Activated naive CD8-positive, alpha-beta T cell treated with anti-CD3 and anti-CD28 coated beads for 36 hours (primary cell): ENCODE measurements at places on chromosomes 16 and 17.

DNA sequence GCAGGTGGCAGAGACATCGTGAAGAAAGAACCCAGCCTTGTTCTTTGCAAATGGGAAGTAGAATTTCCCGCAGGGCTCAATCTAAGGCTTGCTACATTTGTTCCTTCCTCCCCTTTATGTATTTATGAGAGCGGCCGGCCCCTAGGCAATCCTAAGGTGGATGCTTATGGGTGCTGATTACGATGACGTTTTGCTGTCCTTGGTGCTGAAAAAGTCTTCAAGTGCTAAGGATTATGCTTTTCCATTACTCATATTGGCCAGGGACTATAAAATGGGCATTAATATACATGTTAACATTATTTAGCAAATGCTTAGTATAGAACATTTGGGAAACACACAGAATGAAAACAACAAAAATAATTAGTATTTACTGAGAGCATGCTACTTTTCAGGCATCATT lies 313.3 kb upstream of the XYLT1 start:
- no peak for DNase-seq

DNA sequence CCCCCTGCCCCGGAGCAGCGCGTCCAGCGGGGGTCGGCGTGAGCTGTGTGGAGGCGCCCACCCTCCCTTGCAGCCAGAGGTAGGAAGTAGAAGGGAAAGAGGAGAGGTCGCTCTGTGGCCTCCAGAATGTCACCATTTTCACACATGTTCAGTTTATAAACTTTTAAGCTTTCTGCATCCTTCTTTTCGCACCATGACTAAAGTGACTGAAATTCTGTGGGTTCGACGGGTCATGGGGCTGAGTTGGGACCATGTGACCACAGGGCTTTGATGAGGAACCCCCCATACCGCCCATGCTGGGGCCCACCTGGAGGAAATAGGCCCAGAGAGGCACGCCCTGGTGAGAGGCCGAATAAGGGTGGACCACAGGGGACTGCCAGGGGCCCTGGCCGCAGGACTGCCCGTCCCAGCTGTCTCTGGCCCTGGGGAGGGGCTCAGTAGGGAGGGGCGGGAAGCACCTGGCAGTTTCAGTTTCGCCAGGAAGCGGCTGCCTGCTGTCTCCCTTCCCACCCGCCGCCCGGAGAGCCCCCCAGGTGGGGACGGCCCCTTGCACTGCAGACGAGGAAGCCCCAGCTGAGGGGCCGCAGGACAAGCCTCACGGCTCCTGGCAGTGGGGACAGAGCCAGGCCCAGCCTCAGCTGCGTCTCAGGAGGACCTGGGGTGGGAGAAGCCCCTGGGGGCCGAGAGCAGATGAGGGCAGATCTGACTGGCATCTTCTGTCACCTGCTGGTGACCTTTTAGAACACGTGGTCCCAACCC lies 9.0 kb downstream of the CBFA2T3 start:
- DNase-seq: peak; percentile 57

DNA sequence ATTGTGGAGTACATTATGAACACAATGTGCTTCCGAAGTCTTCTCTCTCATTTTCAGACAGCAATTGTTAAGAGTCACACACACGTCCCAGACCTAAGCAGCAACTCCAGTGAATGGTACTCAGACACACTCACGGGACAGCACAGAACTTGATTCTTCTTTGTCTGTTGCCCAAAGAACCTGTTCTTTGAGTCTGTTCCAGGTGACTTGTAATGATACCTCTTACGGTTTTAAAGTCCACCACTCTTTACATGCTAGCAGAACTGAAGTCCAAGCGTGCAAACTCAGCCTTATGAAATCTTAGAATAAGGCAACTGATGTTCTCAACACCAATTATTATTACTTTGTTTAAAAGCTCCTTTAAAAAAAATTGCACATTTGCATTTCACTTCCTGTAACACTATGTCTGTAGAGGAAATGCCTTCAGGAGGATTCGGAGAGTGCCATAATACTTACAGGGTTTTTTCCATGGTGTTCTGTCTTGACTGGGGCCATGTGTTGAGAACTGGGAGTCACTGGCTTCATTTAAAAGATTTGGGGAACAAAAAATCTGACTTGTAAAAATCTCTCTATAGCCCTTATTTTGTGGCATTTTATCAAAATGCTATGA lies 48.1 kb downstream of the MARF1 start:
- no peak for DNase-seq

- peak; percentile 13 for DNase-seq
Measured at GRCh38 chr17:32927724-32928585, at the start of gene TMEM98. TMEM98 (plus strand) TSS chr17:32928153; CDS start chr17:32931529, 3,376 bp downstream.

DNA sequence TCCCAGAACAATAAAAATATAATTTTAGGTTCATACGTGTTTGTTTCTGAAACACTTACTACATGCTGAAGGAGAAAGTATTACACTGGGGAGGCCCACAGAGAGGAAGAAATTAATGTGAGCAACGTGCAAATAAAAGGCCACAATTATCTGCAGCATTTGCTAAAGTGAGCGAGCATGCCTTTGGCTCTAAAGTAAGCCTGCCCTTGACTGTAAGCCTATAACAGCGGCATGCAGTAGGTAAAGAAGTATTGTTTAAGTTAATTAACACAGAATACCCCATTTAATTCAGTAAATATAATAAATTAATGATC lies 13.2 kb upstream of the COTL1 start:
- no peak for DNase-seq
